Panc1 (cell line): ENCODE measurements at places on chromosomes 16 and 17.

- no peaks in the 10 kb centered on the region for H3K27me3 ChIP-seq
- DNase-seq: no peak
- H3K36me3 ChIP-seq: no peaks in the 10 kb centered on the region
- no peak overlapping the region for H3K4me3 ChIP-seq
These were observed 22.0 kb upstream of the ABCA9 start for GRCh38 chr17:69082696-69083095.

- no peak for DNase-seq
- peaks cover 11% of the 10 kb centered on the region; the same call in 1 of the 2 replicates for H3K36me3 ChIP-seq
- H3K4me1 ChIP-seq: no peaks in the 10 kb centered on the region
- no peaks in the 10 kb centered on the region for H3K27me3 ChIP-seq
These were observed 12.5 kb downstream of the ZSCAN32 start for GRCh38 chr16:3388325-3388724.

GRCh38 chr16:56401482-56401881 is 23.9 kb downstream of the AMFR start:
- H3K36me3 ChIP-seq: peaks cover 18% of the 10 kb centered on the region
- H3K4me1 ChIP-seq: no peaks in the 10 kb centered on the region
- no peak overlapping the region for H3K4me3 ChIP-seq
- no peaks in the 10 kb centered on the region for H3K27me3 ChIP-seq
- H3K27ac ChIP-seq: no peak overlapping the region
- no peak for DNase-seq

GRCh38 chr17:37672548-37673078 is 29.4 kb upstream of the DDX52 start:
- no peak overlapping the region for H3K27ac ChIP-seq
- no peak for DNase-seq
- H3K4me1 ChIP-seq: no peaks in the 10 kb centered on the region
- H3K4me3 ChIP-seq: no peak overlapping the region
- no peaks in the 10 kb centered on the region for H3K27me3 ChIP-seq

DNA sequence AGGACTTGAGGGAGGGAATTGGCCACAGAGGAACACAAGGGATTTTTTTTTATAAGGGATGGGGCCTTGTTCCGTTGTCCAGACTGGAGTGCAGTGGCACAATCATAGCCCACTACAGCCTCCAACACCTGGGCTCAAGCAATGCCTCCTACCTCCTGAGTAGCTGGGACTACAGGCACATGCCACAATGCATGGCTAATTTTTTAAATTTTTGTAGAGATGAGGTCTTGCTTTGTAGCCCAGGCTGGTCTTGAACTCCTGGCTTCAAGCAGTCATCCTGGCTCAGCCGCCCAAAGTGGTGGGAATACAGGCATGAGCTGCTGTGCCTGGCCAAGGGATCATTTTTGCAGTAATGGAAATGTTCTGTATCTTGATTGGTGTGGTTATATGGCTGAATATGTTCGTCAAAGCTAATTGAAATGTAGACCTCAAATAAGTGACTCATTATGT is 56.9 kb downstream of the VMP1 start:
- peaks cover 32% of the 10 kb centered on the region for H3K4me1 ChIP-seq
- peaks cover 12% of the 10 kb centered on the region; the same call in 1 of the 2 replicates for H3K36me3 ChIP-seq
- no peak for DNase-seq
- H3K27ac ChIP-seq: peak overlapping the region; percentile 100
- no peak overlapping the region for H3K4me3 ChIP-seq
- H3K27me3 ChIP-seq: no peaks in the 10 kb centered on the region

DNA sequence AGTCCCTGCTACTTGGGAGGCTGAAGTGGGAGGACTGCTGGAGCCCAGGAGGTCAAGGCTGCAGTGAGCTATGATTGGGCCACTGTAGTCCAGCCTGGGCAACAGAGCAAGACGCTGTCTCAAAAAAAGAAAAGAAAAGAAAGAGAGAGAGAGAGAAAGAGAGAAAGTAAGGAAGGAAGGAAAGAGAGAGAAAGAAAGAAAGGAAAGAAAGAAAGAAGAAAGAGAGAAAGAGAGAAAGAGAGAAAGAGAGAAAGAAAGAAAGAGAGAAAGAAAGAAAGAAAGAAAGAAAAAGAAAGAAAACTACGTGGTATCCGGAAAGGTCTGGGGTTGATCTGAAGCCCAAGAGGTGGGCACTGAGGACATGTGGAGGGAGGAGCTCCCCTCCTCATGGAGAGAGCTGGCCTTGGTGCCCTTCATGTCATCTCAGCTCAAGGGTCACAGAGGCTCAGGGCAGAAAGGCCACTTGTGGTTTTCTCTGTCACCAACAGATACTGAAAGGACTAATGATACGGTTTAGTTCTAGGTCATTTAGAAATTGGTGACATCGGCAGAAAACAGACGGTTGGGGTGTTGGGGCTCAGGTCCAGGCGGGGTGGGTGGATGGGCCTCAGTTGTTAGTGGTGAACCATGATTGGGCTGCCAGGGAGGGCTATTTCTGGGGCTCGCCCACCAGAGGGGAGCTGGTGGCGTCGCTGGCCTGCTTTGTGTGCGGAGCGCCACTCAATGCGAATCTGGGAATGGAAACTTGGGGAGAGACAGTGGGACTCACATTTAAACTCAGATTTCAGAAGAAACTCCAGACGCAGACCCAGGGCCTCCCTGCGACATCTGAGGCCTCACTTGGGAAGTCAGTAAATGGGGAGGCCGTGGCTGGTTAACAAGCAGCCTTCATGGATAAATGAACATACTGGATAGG is 44.6 kb downstream of the FOXL1 start:
- H3K36me3 ChIP-seq: no peaks in the 10 kb centered on the region
- no peaks in the 10 kb centered on the region for H3K27me3 ChIP-seq
- H3K27ac ChIP-seq: no peak overlapping the region
- no peak overlapping the region for H3K4me3 ChIP-seq
- DNase-seq: no peak
- peaks cover 6% of the 10 kb centered on the region for H3K4me1 ChIP-seq

GRCh38 chr16:46857368-46857945 is 26.5 kb upstream of the C16orf87 start:
- no peak overlapping the region for H3K4me3 ChIP-seq
- H3K27ac ChIP-seq: no peak overlapping the region
- DNase-seq: no peak
- no peaks in the 10 kb centered on the region for H3K27me3 ChIP-seq
- H3K4me1 ChIP-seq: no peaks in the 10 kb centered on the region

- DNase-seq: no peak
- no peaks in the 10 kb centered on the region for H3K36me3 ChIP-seq
- no peak overlapping the region for H3K4me3 ChIP-seq
- no peak overlapping the region for H3K27ac ChIP-seq
- H3K27me3 ChIP-seq: no peaks in the 10 kb centered on the region
- H3K4me1 ChIP-seq: no peaks in the 10 kb centered on the region
These were observed 32.5 kb upstream of the LGALS9 start for GRCh38 chr17:27598337-27599050.

DNA sequence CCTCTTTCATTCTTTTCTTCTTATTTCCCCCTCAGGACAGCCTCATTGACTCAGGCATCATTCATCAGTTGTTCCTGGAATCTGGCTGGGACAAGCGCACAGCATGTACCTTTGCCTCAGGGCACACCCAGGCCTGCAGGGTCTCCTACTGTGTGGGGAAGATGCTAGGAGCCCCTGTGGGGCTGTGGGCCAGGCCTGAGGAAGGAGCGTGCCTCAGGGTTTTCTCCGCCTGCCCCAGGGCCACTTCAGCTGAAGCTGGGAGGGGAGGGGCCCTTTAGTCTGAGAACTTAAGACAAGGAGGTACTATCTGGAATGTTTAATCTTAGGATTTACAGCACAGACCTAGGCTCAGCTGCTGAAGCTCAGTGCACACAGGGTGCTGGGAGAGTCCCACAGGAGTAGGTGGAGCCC is 7.9 kb downstream of the ELMO3 start:
- H3K27ac ChIP-seq: no peak overlapping the region
- peaks cover 18% of the 10 kb centered on the region for H3K4me1 ChIP-seq
- no peak for DNase-seq
- no peak overlapping the region for H3K4me3 ChIP-seq
- H3K27me3 ChIP-seq: no peaks in the 10 kb centered on the region
- H3K36me3 ChIP-seq: no peaks in the 10 kb centered on the region

DNA sequence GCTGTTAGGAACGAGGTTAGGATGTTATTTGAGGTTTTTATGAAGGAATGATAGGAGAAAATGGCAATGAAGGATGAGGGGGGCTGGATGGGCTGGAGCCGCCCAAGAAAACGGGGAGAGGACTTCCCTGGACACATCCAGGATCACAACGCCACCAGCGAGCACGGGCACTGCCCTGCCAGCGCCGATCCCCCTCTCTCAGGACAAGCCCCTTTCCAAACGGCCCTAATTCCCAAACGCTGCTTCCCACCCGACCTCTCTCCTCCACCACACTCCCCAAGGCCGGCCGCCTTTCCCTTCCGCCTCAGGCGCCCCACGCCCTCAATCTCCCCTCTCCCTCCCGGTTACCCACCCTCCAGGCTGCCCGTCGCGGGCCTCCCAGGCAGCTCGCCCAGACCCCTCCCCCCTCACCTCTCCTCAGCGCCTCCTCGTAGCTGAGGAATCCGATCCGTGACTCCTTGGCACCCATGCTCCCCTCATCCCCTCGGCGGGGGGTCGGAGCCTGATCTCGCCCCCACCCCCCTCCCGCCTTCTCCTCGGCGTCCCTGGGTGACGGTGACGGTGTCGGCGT is 377 bp downstream of the USP32 start:
- no peaks in the 10 kb centered on the region for H3K27me3 ChIP-seq
- DNase-seq: no peak
- H3K36me3 ChIP-seq: peaks cover 11% of the 10 kb centered on the region
- peaks cover 16% of the 10 kb centered on the region for H3K4me1 ChIP-seq
- H3K27ac ChIP-seq: peak overlapping the region; percentile 92
- H3K4me3 ChIP-seq: peak overlapping the region; percentile 92

- no peaks in the 10 kb centered on the region for H3K36me3 ChIP-seq
- no peak overlapping the region for H3K4me3 ChIP-seq
- DNase-seq: no peak
- no peaks in the 10 kb centered on the region for H3K27me3 ChIP-seq
These were observed 19.1 kb upstream of the KIFC3 start for GRCh38 chr16:57821149-57821971.

DNA sequence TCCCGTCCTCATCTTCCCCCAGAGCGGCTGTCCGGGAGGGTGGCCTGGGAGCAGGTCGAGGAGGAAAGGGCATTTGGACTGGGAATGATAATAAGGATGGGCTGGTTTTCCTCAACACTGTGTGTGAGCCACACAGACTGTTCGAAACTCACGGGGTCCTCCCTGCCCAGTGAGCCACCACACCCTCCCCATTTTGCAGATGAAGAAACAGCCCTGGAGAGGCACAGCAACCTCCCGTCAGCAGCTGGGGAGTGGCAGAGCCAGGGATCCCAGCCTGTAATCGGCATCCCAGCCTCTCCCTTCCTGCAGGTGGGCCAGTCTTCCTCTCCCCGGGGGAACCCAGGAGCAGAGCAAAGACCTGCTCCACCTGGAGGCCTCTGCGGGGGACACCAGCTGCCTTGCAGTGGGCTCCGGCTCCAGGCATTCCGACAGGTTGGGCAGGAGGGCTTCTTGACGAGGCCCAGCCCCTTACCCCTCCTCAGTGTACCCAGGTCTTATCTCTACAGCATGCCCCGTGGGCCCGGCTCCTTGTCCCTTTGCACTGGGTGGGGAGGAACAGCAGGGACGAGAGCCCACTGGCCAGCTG is 23.8 kb downstream of the ENGASE start:
- no peaks in the 10 kb centered on the region for H3K36me3 ChIP-seq
- H3K27me3 ChIP-seq: peaks cover 4% of the 10 kb centered on the region; the same call in 1 of the 2 replicates
- H3K4me1 ChIP-seq: no peaks in the 10 kb centered on the region

GRCh38 chr16:85970738-85971137 is 71.8 kb downstream of the IRF8 start:
- DNase-seq: no peak
- H3K4me3 ChIP-seq: no peak overlapping the region
- no peak overlapping the region for H3K27ac ChIP-seq
- no peaks in the 10 kb centered on the region; the same call in 1 of the 2 replicates for H3K4me1 ChIP-seq
- no peaks in the 10 kb centered on the region for H3K36me3 ChIP-seq
- H3K27me3 ChIP-seq: no peaks in the 10 kb centered on the region; the same call in 1 of the 2 replicates

DNA sequence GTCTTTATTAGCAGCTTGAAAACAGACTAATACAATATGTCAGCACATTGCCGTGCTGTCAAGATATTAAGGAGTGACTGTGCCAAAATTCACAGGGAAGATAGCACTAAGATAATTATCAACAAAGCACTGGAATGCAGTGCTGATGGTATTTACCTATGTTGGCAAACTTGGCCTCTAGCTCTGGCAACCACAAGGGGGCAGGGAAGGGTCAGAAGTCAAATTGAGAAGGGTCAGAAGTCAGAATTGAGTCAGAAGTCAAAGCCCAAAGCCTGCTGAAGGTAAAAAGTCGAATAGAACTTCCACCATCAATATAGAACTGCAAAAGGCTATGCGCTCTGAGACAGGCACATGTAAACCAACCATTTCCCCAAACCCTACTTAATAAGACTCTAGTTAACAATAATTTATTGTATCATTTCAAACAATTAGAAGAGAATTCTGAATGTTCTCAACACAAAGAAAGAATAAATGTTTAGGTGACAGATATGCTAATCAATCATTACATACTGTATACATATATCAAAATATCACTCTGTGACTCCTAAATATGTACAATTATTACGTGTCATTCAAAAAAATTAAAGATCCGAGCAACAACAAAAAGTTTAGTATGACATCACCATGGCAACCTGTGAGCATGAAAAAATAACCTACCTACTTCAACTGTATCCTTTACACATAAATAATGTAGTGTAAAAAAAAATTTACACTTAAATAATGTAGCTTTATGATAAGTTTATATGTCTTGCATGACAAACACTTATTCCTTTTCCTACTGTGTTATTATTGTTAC is 916.1 kb downstream of the KCNJ2 start:
- no peaks in the 10 kb centered on the region for H3K36me3 ChIP-seq
- no peaks in the 10 kb centered on the region for H3K4me1 ChIP-seq
- no peak for DNase-seq
- H3K27ac ChIP-seq: no peak overlapping the region

GRCh38 chr16:24085666-24086065 is 170.5 kb upstream of the CACNG3 start:
- no peak for DNase-seq
- H3K4me3 ChIP-seq: no peak overlapping the region
- H3K27ac ChIP-seq: no peak overlapping the region
- no peaks in the 10 kb centered on the region for H3K36me3 ChIP-seq

- H3K27me3 ChIP-seq: no peaks in the 10 kb centered on the region
- H3K4me3 ChIP-seq: no peak within 1 kb of the TSS
- H3K27ac ChIP-seq: no peak within 1 kb of the TSS
- peaks cover 4% of the 10 kb centered on the region for H3K4me1 ChIP-seq
These were observed at the start of gene APOBR for GRCh38 chr16:28494121-28494851. APOBR (plus strand) TSS chr16:28494643; CDS start chr16:28494682, 39 bp downstream.
